Mucosa of descending colon (tissue), 3 donors: ENCODE measurements at places on chromosomes 4 and X.

DNA sequence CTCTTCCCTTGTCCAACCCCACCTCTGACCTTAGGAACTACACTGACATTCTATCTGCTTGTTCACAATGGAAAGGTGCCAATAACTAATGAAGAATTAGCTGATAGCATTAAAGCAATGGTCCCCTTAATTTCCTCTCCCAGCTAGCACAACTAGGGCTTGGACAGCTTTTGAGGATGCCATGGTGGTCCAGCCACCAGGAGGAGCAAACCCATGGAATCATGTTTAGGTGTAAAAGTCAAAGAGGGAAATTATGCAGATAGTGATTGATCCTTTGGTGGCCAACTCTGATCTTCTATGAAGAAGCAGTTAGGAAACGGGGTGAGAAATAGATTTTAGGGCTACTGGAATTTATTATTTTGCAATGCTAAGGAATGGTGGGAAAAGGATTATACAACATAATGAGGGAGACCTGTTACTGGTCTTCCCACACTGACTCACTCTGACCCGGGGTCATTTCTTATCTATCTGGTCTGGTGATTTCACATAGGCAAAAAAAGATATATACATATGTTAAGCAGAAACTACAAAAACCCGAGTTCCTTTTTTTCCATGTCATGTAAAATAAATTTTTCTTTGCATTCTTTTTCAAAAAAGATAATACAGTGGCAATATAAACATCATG lies 45.8 kb upstream of the FBXW7 start:
- DNase-seq, result no peak

DNA sequence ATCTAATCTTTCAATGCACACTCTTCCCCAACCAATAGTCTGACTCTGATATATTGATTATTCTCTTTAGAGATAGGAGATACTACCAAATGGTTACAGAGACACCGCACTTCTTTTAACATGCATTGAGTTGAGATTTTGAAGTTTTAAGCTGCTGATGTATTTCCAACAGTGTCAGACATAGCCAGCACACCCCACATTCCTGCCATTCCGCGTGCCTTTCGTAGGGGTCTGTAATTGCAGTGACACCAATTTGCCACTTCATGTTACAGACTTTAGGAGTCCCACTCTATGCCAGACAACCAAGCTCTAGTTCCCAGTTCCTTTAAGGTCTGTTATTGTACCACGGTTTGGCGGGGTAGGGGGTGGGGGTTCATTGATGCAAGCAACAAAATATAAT lies 618.2 kb upstream of the FRG1 start:
- no peak for DNase-seq

- DNase-seq, result no peak
Observed at GRCh38 chr4:7356667-7357310, 77.9 kb downstream of the PSAPL1 start.

DNA sequence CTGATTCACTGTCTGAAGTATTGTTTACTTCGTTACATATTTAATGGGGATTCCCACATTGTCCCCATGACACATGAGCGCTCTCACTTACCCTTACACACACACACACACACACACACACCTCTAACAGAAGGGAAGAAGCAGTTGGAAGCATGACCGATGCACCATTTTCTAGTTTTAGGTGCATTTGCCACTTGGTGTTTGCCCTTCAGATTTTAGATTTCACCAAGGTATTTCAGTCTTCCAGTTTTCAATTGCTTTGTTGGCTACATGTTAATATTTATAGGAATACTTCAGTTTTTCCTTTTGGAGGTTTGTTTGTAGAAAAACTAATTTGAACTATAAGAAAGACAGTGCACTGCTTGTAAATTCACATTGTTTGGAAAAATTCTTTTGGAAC lies 3.1 kb downstream of the POU4F2 start:
- DNase-seq, result no peak

DNA sequence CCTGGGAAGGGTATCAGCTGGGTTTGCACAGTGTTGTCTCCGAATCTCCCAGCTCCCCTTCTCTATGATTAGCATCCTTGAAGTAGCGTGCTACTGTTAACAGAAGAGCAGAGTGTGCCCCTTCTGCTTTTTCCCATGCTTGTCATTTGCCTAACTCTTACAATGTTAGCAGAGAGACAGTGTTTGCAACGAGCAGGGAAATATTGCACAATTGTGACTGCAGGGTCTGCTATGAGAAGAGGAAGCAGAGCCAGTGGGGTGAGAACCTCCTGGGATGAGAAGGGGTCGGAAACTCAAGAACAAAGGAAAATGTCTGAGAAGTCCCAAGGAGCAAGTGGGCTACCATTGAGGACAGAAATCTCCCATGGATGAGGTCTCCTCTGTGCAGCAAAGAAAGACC lies 7.8 kb upstream of the CHRNA9 start:
- DNase-seq, result no peak

GRCh38 chr4:150206954-150207353 lies 128.7 kb downstream of the DCLK2 start:
- no peak for DNase-seq

GRCh38 chrX:40445691-40446090 lies 135.1 kb upstream of the ATP6AP2 start:
- no peak for DNase-seq

GRCh38 chr4:180521181-180521580 lies 1722.0 kb upstream of the TENM3 start:
- DNase-seq, result no peak

DNA sequence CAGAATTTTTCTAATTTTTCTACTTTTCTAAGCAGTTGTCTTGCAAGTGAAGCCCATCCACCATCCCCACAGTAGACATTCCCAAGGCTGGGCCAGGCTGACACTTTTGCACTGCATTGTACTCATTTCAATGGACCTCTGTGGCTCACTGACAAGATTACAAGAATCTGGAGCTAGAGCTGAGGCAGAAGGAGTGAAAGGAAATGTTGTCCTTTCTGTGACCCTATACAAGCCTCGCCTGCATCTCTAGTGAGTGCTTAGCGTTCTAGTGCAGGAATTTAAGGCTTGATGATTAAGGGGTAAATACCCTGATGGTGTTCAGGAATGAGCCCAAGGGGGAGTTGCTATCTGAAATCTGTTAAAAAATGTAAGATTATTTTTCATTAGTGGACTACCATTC lies 6.3 kb downstream of the MAGED1 start:
- DNase-seq, result no peak

- no peak for DNase-seq
Observed at GRCh38 chrX:45903781-45904201, 641.4 kb downstream of the ZNF674 start.

- DNase-seq, result no peak
Observed at GRCh38 chr4:67320645-67321044, 224.7 kb downstream of the CENPC start.
